Activated CD8-positive, alpha-beta T cell treated with anti-CD3 and anti-CD28 coated beads, Interleukin-2, amount 10 ng/mL, durations not matched to agents 7 days and 5 days (primary cell): ENCODE measurements at places on chromosomes 4 and X. TPM values are rescaled to one million over a fixed set of nuclear protein-coding genes. Genes with fewer than 3 reads are reported as not detected.

- no peak for DNase-seq
Observed at GRCh38 chr4:37763831-37764230, 62.7 kb upstream of the PGM2 start.

DNA sequence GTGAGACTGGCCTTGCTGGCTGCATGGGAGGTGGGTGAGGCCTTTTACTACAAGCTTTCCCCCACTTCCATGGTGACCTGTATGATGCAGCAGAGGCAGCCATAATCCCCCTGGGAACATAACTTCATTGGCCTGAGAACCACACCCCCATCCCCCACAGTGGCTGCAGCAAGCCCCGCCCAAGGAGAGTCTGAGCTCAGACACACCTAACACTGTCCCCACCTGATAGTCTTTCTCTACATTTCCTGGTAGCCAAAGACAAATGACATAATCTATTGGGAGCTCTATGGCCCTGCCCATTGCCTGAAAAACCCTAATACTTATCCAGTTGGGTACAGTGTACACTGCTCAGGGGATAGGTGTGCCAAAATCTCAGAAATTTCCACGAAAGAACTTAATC, 62.6 kb downstream of the GLUD2 start:
- DNase-seq, result no peak

DNA sequence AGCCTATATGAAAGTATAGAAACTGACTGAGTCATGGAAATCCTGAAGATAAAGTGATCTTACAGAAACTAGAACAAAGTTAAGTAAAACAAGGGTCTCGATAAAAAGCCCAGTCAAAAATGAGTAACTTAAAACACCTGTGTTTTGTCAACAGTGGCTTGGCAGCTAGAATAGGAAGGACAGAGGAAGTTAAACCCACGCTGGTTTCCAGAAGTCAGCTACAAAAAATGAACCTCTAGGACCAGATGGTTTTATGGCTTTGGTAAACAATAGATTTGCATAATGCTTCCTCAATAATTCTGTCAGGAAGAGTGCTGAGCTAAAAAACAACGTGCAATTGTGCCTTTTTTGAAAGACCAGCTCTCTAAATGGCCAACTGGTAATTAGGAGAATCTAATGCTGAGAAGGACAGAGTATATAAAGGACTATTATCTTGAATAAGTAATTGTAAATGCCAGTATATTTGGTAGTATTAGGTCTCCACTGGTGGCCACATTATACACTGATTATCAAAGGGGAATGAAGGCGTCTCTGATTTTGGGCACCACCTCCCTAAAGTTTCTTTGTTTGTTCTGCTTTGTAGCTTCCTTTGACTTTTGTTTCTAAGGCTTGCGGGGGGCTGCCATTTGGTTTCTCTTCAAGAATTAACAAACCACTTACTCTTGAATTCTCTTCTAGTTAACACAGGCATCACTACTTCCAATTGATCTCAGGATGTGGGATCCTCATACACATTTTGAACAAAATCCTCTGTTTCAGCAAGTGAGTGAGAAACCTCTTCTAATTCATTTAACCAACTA, 72.2 kb upstream of the PPP3CA start:
- peak; percentile 42 for DNase-seq

DNA sequence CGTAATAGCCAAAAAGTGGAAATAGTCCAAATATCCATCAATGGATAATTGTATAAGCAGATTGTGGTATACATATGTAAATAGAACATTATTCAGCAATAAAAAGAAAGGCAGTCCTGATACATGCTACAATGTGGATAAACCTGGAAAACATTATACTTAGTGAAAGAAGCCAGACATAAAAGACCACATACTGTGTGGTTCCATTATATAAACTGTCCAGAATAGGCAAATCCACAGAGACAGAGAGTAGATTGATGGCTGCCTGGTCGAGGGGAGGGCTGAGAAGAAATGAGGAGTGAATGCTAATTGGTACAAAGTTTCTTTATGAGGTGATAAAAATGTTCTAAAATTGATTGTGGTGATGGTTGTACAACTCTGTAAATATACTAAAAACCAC, 397.4 kb upstream of the RPS6KA3 start:
- no peak for DNase-seq

DNA sequence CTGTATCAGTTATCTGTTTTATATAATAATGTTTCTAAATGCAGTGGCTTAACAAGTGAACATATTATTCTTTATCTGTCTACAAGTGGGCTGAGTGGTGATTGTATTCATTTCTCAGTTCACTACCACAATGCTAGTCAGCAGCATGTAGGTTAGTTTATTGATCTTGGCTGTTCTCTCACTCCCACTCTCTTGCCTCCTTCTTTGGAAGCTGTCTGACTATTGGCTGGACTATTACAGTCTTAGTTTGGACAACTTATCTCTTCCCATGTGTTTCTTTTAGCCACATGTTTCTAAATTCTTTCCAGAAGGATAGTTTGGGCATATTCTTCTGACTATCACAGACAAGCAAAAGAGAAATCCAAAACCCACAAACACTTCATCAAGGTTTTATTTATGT, 459.5 kb upstream of the AGA start:
- no peak for DNase-seq

DNA sequence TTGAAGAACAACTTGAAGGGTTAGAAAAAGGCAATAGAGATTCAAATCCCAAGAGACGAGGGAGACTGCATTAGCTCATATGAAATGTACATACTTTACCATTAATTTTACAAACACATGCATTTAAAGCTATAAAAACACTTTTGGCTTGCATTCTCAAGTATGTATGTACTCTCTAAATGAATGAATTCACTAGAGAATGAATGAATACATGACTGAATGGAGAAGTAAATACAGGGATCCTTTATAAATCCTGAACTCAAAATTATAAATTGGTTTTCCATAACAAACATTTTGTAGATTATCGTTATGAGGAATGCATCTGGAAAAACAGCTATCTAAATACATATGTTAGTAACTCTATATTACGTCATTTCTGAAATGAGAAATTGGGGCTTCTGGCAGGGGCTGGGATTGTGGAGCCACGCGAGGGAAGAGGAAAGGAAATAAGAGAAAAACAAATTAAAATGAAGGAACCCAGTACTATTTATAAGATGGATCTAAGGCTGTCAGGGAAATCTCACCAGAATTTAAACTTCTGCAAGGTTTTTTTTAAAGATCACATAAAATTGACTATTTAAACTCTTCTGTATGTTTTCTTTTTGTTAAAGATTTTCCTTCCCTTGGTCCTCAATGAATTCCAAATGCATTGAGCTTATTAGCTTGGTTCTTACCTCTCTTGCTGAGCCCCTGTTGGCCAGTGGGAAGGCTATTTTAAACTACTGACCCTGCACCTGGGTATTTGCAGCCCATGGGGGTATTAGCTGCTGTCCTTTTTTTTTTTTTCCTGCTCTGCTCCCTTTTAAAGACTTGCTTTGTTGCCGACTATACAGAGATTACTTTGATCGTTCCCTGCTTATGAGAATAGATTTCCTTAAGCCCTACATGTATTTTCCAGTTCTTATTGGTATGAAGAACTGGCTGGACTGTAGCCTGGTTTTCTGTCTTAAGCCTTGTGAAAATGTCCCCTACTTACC, 207.8 kb downstream of the ADGRL3 start:
- no peak for DNase-seq

GRCh38 chrX:1535241-1536041, 1.5 kb downstream of the P2RY8 start:
- DNase-seq, result peak; percentile 77

DNA sequence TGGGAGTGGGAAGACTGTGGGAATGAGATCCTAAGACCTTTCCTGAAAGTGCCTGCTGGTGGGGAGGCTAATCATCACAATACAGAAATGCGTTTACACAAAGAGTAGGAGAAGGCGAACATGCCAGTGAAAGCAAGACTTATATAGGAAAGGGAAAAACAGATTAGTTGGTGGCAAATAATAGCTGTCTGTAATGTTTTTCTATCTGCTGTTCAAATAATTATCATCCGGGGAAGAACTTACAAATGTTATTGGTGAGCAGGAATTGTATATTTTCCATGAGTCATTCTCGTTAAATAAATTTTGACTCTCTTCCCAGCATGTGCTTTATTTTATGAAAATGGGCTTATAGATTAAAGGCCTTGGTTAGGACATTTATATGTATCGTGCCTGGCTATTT, 196.5 kb downstream of the ARHGAP10 start:
- DNase-seq, result no peak

ZNF732 gene
- not detected for total RNA-seq

TMEM271 gene
- not detected for total RNA-seq
